ENCODE measurements at places on chromosomes 11 and 22.
A peak's percentile ranks its signal among the peaks of the same experiment; 100 is the strongest.

- no peak for DNase-seq
These were observed 81.8 kb upstream of the NTM start for GRCh38 chr11:131288521-131289091.

DNA sequence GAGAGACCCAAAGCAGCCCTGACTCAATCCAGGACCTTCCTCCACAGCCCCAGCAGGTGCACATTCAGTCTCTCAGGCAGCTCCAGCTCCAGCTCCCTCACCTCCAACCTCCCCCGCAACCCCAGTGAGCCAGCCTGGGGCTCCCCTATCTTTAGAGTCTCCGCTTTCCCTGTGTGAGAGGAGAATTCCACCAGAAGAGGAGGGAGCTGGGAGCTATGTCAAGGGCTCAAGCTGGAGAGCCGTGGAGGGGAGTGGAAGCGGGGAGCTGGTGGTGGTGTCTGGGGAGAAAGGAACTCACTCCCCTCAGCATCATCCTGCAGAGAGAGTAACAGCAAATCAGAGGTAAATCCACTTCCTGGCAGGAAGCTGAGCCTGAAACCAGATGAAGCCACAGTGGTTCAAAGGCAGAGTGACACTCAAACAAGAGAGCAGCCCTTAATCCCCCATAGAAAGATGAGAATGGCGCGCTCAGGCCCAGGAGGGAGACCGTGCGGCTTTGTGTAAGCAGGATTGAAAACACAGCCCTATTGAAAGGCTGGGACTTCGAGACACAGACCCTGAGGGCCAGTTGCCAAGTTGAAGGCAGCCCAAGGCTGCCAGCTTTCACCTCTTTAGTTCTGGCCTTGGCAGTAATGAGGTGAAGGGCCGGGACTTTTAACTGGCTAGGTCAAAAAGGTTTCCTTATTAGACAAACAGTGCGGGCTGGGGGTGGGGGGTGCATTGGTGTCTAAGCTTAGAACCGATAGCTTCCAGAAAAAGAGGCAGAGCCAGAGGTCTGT, 21.4 kb upstream of the CDON start:
- DNase-seq: peak; percentile 59

DNA sequence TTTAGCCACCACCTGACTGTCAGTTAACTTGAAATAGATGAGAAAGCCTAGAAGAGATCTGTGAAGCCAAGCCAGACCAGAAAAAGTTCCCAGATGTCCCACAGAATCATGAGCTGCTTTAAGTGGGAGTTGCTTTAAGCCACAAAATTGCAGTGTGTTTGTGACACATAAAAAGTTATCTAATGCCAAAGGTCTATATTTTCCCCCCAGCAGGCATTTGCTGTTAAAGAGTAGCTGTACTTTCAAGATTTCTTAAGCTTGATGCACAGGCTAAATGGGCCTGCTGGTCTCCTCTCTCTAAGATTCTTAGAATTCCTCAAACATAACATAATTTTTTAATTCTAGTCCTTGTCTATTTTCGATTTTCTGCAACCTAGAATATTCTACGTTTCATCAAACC, 825.7 kb downstream of the FAM181B start:
- no peak for DNase-seq

DNA sequence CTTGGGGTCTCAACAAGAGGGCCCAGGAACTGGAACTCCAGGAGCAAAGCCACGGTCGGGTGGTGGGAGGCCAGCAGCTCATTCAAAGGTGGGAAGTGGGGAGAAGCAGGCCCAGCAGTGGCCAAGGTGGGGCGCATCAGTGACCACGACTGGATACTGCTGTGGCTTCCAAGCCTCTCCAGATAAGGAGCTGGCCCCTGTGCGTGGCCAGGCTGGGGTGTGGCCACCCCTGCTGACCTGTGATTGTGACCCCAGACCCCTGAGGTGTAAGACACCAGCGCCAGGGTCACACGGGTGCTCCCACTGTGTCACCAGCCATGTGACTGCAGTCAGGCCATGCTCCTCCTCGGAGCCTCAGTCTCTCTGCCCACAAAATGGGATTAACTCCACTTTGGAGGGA, 20.3 kb downstream of the A4GALT start:
- DNase-seq: no peak

DNA sequence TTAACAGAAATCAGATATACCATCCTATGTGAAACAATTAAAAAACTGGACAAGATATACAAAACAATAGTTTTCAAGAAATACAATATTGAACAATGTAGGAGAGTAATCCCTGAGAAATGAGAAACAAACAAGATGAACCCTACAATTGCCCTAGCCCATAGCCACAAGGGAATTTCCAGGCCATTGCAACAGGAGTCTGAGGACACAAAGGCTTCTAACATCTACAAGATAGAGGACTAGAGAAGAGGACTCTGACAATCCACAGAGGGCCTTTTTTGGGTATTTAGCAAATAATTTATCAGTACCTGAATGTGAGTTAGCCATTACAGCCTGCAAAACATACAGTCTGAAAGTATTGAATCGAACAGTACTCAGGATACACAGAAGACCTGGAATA, 251.7 kb downstream of the GRM5 start:
- no peak for DNase-seq

DNA sequence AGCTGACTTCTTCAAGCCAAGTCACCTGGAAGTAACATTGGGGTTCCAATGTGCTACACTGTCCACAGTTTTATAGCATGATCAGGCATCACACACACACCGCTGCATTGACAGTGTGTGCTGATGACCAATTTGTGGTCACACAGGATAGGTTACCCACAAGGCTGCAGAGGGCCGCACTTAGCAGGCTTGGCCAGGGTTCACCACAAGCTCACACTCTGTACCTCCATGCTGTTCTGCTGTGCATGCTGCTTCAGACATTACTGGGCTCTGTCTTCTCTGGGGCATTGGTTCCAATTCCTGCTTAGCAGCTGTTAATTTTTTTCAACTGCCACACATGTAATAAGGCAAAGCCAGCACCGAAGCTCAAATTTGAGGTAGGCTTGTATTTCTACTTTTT, 11.0 kb upstream of the NRIP3 start:
- no peak for DNase-seq

Data from activated naive CD8-positive, alpha-beta T cell treated with anti-CD3 and anti-CD28 coated beads, Interleukin-2, amount 10 ng/mL, durations not matched to agents 7 days and 5 days (primary cell).